Nephron progenitor cell (in vitro differentiated cells): ENCODE measurements at places on chromosomes 11 and 22.

GRCh38 chr11:106999196-106999595 lies 19.1 kb downstream of the GUCY1A2 start:
- DNase-seq = no peak

GRCh38 chr11:110469127-110469526 lies 39.4 kb downstream of the FDX1 start:
- DNase-seq = no peak

DNA sequence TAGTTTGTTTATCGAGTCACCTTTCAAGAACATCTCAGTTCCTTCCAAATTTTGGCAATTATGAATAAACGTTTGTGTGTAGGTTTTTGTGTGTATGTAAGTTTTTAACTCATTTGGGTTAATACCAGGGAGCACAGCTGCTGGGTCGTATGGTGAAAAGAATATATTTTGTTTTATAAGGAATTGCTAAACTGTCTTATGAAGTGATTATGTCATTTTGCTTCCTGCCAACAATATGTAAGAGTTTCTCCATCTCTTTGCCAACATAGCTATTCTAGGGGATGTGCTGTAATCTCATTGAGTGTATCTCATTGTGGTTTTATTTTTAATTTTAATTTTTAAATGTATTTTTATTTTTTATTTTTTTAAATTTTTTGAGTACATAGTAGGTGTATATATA lies 27.3 kb downstream of the BCL2L13 start:
- DNase-seq = no peak

GRCh38 chr22:28983788-28984441 lies 77.7 kb downstream of the C22orf31 start:
- no peak for DNase-seq

DNA sequence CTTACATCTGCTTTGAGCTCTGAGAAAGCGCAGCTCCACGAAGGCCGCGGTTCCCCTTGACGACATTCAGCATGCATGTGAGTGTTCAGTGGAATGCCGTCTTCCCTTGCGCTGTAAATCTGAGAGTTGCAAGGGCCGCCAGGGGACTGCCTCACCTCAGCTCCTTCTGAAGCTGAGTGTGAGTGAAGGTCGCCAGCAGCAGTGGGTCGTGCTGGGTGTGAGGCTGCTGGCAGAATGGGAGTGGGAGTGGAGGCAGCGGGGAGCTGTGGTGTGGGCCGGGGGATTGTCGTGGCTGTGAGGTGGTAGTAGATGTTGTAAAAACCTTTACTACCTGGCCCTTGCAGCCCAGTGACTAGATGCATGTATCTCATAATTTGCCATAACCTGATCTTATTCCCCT lies 65.2 kb downstream of the PPP6R2 start:
- no peak for DNase-seq

GRCh38 chr11:4063348-4063747 lies 31.3 kb upstream of the RRM1 start:
- no peak for DNase-seq

DNA sequence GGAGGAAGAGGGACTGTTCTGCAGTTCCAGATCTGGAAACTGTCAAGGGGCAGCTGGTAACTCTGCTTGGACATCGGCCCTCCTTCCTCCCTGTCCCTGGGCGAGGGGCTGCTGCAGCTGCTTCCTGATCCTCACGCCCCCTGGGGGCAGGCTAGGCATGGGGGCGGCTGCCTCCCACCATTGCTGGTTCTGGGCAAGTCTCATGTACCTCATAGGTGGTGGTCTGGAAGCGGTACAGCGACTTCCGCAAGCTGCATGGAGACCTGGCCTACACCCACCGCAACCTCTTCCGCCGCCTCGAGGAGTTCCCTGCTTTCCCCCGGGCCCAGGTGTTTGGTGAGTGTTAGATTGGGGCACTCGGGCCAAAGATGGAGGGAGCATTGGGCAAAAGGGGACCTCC lies 5.0 kb downstream of the SNX15 start:
- no peak for DNase-seq

- no peak for DNase-seq
These were observed 42.4 kb upstream of the NAV2 start for GRCh38 chr11:19670030-19670791.

DNA sequence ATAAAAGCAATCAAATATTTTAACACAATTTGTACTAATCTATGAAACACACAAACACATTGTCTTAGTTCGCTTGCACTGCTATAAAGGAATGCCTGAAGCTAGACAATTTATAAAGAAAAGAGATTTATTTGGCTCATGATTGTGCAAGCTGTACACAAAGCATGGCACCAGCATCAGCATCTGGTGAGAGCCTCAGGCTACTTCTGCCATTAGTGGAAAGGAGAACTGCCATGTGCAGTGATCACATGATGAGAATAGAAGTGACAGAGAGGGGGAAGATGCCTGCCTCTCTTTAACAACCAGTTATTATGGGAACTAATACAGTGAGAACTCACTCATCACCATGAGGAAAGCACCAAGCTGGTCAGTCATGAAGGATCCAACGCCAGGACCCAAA lies 105.1 kb downstream of the GUCY1A2 start:
- DNase-seq = no peak

DNA sequence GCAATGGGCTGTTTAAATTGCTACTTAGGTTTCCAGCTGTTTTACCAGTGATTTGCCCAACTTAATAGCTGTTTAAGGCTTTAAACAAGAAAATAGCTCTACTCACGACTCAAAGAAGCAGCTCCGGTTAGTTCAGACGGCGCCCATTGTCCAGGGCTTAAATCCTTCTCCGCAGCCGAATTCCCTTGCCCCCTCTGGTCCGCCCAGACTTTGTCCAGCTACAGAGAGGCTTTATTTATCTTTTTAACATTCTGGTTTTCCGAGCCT lies 20.9 kb upstream of the SCUBE1 start:
- no peak for DNase-seq

GRCh38 chr22:50058906-50059880 lies 1.1 kb upstream of the TTLL8 start:
- peak; percentile 74 for DNase-seq

DNA sequence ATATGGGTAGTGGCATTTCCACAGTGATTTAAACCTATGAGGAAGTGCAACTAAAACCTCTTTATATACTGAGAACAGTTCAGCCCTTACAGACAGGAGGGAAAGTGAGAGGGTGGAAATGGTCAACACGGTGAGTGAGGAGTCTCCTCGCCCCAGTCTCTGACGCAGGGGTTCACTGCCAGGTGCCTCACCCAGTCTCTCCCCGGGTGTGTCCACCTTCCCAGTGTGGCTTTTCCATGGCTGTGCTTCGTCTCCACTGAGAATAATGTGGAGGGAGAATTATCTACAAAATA lies 116.6 kb upstream of the TOP3B start:
- DNase-seq = no peak
